ENCODE measurements at places on chromosomes 16 and 17.

DNA sequence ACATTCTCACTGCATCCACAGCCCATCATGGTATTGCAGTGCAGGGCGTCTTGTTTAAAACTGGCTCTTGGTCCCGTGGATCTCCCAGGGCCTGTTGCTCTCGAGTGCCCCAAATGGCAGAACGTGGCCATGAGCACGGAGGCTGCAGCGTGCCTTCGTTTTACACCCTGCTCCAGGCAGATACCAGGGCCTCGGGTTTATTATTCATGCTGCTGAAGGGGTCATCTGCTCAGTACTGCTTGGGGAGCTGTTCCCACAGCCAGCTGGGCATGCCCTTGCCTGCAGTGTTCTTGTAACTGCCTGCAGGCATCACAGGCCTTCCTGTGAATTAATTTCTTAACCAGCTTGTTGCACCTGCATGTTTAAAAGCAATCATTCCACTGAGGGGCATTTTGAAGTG is 129.7 kb upstream of the CHMP6 start:
- no peak for DNase-seq

- no peak for DNase-seq
These were observed 444.1 kb upstream of the RBFOX1 start for GRCh38 chr16:6888531-6888930.

DNA sequence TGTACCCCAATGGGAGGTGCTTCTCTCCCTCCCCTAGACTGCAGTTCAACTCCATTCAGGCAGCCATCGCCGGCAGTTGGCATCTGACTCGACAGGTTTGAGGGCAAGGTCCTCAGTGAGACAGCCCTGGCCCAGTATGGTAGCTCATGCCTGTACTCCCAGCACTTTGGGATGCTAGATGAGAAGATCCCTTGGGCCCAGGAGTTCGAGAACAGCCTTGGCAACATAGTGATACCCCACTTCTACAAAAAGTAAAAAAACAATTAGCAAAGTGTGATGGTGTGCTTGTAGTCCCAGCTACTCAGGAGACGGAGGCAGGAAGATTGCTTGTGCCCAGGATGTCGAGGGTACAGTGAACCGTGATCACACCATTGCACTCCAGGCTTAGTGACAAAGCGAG is 12.1 kb downstream of the VPS35L start:
- DNase-seq: no peak

DNA sequence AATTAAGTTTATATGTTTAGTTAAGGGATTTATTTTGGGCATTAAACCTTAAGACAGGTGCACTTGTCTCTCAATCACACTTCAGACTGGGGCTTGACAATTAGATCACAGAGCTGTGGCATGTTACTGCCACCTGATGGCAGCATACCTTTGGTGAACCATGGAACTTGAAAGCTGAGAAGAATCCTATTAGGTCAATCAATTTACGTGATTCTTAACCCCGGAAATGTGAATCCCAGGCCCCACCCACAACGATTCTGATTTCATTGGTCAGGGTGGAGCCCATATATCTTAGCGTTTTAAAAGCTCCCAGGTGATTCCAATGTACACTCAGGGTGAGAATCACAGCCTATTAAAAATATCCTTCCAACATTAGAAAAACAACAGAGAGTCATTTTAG is 91.0 kb downstream of the GSG1L start:
- no peak for DNase-seq

DNA sequence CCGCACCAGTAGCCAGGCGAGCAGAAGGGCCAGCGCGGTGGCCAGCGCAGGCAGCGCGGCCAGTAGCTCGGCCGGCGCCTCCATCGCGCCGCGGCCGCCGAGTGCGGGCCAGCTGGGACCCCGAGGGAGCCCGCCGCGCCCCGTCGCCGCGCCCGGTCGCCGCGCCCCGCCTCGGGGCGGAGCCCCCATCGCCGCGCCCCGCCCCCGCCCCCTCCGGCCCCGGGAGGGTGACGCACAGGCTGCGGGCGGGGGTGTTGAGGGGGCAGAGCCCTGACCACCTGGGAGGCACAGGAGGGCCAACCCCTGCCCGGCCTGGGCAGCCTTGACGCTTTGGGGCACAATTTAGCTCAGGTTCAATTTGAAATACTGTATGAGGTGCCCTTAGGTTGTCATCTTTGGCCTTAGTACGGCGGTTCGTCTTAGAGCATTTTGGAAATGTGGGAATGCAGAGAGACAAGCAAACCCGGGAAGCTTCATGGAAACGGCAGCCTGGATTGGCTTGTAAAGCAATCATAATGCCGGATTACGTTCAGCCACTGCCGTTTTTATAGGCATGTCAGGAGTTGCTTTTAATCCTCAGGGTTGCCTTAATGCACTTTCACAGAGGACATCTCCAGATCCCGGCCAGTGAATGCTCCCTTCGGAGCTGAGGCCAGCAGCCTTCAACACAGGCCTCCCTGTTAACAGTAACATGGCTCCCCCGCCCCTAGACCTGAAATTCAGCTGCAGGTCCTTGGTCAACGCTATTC is at the start of gene MXRA7:
MXRA7 (minus strand) TSS at position 103 of the 749 bp plus-strand sequence; CDS start at position 84, 19 bp downstream.
- DNase-seq: no peak

DNA sequence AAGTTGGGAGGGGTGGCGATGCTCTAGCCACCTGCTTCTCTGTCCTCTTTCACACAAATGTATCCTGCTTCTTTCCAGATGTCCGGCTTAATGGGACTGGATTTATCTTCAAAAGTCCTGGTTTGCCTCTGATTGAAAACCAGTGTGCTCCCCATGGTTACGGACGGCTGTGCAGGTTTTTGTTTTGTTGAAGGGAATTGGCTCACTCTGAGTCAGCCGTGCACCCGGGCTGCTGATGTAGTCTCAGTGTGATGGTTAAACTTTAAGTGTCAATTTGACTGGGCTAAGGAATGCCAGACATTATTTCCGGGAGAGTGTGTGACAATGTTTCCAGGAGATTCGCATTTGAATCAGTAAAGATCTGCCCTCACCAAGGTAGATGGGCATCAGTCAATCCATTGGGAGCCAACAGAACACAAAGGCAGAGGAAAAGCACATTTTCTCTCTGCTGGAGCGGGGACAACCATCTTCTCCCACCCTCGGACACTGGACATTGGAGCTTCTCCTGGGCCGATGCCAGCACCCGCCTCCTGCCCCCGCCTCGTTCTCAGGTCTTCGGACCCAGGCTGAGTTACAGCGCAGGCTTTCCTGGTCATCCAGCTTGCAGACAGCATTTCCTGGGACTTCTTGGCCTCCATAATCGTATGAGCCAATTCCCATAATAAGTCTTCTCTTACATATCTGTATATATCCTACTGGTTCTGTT is 126.9 kb upstream of the TNRC6C start:
- DNase-seq: no peak

- DNase-seq: no peak
These were observed 267.3 kb downstream of the CPPED1 start for GRCh38 chr16:12536412-12536746.

GRCh38 chr16:31157136-31157535 is 7.3 kb upstream of the PRSS36 start:
- DNase-seq: no peak

- no peak for DNase-seq
These were observed 42.4 kb downstream of the PPL start for GRCh38 chr16:4894276-4895150.

- no peak for DNase-seq
These were observed 7.8 kb upstream of the ADGRG1 start for GRCh38 chr16:57620335-57621231.

- DNase-seq: no peak
These were observed 7.7 kb upstream of the SLC38A8 start for GRCh38 chr16:84050316-84050715.

DNA sequence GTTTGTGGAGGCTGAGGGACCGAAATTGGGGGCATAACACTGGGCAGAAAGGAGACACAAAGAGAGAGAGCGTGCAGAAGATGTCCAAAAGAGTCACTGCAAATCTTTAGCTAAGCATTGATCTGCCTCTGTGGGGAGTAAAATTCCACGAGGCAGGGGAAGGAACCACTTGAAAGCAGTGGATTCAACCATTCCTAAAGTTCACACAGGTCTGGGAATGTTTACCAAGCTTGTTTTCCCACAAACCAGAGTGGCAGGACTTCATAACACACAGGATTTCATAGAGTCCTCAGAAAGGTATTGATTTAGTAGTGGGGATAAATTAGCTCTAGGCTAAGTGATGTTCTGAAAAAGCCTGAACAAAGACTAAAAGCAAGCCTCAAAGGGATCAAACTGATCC is 66.1 kb upstream of the RPL38 start:
- no peak for DNase-seq

- no peak for DNase-seq
These were observed 321.9 kb downstream of the CBLN1 start for GRCh38 chr16:48959747-48960146.

- DNase-seq: no peak
These were observed 239.5 kb upstream of the IRX3 start for GRCh38 chr16:54526087-54526486.

- no peak for DNase-seq
These were observed 23.2 kb upstream of the CRYM start for GRCh38 chr16:21301168-21301894.

GRCh38 chr17:71741836-71742235 is 379.0 kb upstream of the SOX9 start:
- DNase-seq: no peak

GRCh38 chr17:17077861-17078732 is 35.8 kb downstream of the MPRIP start:
- no peak for DNase-seq

DNA sequence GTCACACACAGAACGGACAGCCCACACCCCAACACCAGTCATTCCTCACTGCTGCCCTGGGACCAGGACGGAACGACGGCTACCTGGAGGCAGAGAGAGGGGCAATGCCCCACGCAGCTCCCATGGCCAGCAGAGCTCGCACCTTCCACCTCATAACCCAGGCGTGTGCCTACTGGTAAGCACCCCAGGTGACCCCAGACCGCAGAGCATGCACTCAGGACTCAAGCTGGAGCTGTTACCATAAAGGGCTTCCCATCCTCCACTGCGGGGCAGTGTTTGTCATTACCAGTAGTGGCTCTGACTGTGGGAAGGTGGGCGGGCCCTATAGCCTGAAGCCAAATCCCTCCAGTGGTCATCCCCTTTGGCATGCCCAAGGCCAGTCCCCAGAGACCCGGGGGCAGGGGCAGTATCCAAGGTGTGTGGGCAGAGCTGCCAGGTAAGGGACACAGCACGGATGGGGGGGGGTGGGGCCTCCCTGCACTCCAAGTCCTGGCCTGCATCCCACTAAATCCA is 4.7 kb upstream of the BCAR1 start:
- no peak for DNase-seq

- no peak for DNase-seq
These were observed 69.7 kb upstream of the DNAJA2 start for GRCh38 chr16:47043200-47043599.

GRCh38 chr16:67277294-67277998 is 1.9 kb upstream of the PLEKHG4 start:
- DNase-seq: no peak

DNA sequence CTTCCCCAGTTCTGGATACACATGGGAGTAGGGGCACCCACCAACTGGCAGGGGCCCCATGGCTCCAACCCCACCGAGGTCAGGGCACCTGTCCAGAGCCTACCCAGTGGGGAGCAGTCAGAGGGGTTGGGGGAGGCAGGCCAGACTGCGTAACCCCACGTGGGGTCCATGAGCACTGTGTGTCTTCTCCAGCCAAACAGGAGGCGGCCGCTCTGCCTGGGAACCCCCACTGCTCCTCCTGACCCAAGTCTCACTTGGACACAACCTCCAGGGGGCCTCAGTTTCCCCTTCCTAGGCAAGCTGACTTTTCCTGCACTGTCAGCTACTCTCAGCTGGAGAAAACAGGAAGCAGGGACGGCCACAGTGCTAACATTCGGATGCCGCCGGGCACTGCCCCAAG is 7.5 kb downstream of the ZNF469 start:
- no peak for DNase-seq

DNA sequence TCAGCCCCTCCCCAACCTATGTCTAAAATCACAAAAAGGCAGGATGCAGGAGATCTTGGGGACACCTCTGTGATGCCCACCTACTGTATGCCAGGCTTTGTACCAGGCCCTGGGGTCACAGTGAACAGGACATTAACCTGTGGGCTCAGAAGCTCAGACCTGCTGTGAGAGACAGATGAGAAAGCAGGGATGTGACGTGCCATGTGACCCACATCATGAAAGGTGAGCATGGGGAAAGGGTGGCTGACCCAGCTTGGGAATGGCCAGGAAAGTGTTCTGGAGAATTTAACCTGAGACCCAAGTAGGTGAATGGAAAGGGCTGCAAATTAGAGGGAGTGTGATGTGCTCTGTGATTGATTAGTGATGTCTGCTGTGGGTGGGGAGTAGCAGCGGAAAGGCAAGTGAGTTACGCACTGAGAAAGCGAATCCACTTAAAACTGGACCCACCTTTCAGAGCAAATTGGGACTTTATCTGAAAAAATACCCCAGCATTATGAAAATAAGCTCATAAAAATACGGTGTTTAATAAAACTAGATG is 132.2 kb downstream of the IRF8 start:
- DNase-seq: no peak

DNA sequence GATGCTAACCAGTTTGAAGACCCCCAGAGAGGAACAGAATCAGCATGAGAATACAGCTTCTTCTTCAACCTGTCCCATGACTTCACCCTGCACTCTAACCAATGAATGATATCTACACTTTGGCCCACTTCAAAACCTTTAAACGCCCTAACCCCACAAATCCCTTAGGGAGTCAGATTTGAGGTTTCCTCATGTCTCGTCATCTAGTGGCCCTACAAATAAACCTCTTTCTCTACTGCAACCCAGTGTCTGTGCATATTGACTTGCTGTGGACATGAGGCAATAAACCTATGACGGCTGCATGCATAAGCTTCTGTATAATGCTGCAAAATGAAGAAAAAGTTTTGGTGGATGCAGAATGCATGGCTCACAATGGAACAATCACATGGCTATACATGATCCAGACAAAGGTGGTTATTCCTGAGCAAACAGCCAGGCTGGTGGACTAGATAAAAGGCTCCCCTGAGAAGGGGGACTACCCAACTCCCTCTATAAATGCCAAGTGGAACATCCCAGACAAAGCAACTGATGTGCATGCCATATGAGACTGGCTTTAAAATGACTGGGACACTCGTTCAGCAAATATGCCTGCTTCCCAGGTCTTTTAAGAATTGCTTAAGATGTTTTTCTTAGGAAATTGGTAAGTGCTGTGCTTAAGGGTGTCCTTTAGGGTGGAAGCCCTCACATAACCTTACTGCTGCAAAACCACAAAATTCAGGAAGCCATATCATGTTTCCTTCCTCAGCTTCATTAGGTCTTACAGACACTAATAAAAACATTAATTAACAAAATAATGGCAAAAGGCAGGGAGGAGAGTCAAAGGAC is 12.2 kb downstream of the N4BP1 start:
- DNase-seq: no peak

GRCh38 chr16:59126486-59126885 is 392.4 kb upstream of the GOT2 start:
- no peak for DNase-seq

- no peak for DNase-seq
These were observed 635 bp downstream of the SCPEP1 start for GRCh38 chr17:56978441-56979090.

- no peak for DNase-seq
These were observed 841 bp upstream of the NDRG4 start for GRCh38 chr16:58499092-58499511.
